ENCODE measurements at places on chromosomes 5 and 9.

- no peak for DNase-seq
Observed at GRCh38 chr5:111967463-111967862, 210.5 kb upstream of the NREP start.

- peak; percentile 7 for DNase-seq
Observed at GRCh38 chr5:126016256-126016655, 407.0 kb upstream of the GRAMD2B start.

GRCh38 chr5:131221888-131222287 is 42.0 kb upstream of the CDC42SE2 start:
- DNase-seq: no peak

DNA sequence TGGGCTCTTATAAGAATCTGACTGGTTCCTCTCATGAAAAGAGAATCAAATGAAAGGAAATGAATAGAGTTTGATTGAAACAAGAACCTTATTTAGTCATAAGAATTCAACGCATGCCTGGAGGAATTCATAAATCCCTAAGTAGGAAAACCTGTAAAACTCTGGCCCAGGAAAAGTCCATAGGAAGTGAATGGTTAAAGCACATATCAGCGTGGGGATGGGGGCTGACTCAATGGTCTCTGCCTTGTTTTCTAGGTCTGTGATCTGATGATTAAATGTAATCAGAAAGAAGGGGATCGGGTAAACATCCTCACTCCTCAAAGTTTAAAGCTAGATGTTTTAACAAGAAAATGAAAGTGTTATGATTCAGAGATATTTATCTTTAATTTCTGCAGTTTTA is 759.4 kb upstream of the C9orf72 start:
- no peak for DNase-seq

DNA sequence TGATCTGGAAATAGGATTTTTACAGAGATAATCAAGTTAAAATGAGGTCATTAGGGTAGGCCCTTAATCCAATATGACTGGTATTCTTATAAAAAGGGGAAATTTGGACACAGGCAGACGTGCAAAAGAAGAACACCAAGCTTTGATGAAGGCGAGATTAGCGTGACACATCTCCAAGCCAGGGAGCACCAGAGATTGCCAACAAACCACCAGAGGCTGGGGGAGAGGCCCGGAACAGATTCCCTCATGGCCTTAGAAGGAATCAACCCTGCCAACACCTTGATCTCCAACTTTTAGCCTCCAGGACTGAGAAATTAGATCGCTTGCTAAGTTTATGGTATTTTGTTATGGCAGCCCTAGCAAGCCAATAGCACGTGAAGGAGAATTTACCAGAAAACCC is 10.8 kb upstream of the ARSI start:
- no peak for DNase-seq

DNA sequence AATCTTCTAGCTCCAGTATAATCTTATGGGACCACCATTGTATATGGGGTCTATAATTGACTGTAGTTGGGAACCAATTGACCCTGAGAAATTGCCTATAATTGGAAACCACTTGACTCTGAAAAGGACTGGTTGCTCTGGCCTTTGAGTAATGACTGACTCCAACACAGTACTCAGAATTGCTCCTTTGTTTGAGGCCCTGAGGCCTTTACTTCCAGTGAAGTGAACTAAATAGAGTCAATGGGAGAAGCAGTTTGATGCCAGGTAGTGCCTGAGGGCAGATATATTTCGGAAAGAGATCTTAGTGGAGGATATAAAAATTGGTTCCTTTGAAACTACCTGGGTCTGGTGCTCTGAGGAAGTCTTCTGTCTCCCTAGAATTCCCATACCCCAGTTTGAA is 16.0 kb upstream of the TMEM171 start:
- peak; percentile 92 for DNase-seq

Measured in NCI-H146 (cell line).